Stimulated activated CD4-positive, alpha-beta T cell treated with anti-CD3 and anti-CD28 coated beads, Interleukin-15, amount 100 ng/mL, for 1 hour (primary cell): ENCODE measurements at places on chromosomes 12 and 14.

DNA sequence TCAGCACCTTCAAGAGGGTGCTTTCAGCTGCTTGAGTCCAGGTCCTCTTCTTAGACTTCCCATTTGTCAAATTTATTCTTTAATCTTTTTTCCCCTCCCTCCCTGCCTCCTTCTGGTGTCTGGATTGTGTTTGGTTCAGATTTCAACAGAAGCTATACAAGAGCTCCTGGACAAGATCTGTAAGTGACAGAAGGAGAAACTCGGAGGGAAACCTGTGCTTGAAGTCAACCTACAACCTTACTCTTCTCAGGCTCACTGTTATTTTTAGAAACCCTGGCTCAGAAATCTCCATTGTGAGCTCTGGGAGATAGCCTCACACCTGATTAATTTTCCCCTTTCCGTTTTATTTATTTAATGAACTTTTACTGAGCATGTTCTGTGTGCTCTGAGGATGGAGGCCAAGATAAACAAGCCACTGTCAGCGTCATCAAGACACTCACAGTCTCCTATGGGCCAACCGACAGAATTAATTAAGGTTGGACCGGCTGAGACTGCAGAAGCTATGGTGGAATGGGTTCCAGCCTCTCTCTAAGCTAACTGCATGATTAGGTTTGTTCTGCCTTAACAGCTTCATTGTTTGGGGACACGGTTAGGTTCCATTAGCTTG, 13.5 kb downstream of the PDE1B start:
- no peak for DNase-seq

DNA sequence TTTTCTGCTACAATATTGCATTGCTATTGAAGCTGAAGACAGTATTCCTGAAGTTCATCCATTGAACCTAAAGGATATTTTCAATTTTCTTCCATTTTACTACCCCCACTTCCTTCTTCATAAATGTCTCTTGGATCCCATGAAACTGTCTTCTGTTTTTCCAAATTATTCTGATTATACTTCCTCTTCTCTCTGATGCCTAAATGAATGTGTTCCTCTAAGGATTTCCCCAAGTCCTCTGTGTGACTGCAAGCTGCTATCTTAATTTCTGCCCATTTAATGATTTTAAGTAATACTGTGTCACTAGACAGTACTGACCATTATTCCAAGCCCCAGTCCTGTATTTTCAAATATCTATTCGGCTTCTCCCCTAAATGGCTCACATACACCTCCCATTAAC, 102.9 kb downstream of the TAOK3 start:
- DNase-seq, result no peak

GRCh38 chr12:9756706-9757105, 4.0 kb downstream of the CD69 start:
- DNase-seq, result no peak

DNA sequence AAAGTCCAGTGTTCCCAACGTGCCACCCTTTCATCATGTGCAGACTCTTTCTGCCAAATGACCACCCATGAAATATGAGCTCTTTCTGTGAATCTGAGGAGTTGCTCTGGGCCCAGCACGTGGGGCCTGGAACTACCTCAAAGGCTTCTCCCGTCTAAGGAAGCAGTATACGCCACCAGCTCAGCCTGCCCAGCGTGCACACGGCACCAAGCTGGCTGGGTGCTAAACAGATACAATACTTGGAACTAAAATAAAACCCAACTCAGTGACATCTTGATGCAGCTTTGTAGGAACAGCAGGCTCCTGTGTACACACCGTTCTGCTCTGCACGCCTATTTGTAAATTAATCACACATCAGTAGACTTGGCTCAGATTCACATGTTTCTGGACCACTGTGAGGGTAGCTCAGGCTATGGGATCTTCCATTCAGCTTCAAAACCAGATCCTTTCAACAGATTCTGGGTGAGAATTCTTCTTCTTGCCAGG, 74.8 kb downstream of the ARL6IP4 start:
- no peak for DNase-seq

DNA sequence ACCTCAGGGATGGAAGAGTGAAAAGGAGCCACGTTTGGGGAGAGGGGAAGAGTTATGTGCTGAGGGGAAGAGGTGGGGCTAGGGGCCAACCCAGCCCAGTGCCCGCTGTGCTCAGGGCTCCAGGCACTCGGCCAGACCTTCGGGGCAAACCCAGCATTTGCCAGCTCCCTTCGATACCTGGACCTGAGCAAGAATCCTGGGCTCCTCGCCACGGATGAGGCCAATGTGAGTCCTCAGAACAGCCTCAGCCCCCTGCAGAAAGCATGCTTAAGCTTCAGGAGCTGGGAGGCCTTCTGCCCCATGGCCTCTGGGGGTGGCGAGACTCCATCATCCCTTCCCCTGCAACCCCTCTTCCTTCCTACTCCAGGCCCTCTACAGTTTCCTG, 5.0 kb downstream of the CARMIL3 start:
- DNase-seq, result no peak

GRCh38 chr12:25412735-25413134, 140.3 kb downstream of the LMNTD1 start:
- no peak for DNase-seq

GRCh38 chr12:52231305-52232202, 1.5 kb upstream of the KRT7 start:
- DNase-seq, result no peak

GRCh38 chr12:118350908-118351559, 21.7 kb downstream of the TAOK3 start:
- no peak for DNase-seq

GRCh38 chr14:70366911-70367310, 7.4 kb upstream of the COX16 start:
- no peak for DNase-seq

- no peak for DNase-seq
Observed at GRCh38 chr14:67569651-67570290, 30.3 kb downstream of the PIGH start.

- DNase-seq, result no peak
Observed at GRCh38 chr12:75960086-75960910, 71.3 kb downstream of the PHLDA1 start.

GRCh38 chr14:42001431-42001830, 394.8 kb downstream of the LRFN5 start:
- DNase-seq, result no peak

- no peak for DNase-seq
Observed at GRCh38 chr12:13277293-13277692, 80.8 kb downstream of the EMP1 start.

- no peak for DNase-seq
Observed at GRCh38 chr12:52356762-52357580, 10.3 kb downstream of the KRT85 start.

DNA sequence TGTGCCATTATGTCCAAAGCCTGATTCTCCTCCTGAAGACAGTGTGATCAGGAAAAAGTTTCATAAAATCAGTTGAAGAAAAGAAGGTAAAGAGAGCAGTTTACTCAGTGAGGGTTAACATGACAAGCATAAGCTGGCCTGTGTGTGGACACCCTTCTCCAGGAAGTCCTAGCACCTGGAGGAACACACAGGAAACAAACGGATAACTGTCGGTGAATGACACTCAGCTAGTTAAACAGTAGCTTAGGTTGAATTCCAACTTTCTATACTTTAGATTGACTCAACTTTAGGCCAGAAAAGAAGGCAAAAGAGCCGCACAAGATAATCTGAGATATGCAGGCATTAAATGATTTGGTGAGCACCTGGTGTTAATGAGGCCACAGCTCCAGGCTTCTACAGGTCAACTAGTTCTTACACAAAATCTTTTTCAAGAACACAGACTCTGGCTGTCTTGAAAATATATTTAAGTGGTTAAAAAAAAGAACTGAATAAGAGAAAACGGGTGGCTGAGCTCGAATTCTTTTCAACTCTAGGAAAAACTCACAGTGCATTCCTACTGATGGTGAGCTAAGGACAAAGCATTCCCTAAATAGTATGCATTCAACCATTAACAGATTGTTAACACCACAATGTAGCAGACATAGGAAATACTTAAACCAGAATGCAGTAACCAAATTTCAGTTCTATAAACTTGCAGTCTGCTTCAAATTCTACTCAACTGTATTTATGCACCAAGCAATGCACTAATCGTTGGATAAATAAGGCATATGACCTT, 56.9 kb upstream of the TSPAN8 start:
- DNase-seq, result no peak

- DNase-seq, result no peak
Observed at GRCh38 chr12:66482351-66483203, 180.3 kb downstream of the HELB start.

GRCh38 chr14:77063571-77064171, 34.4 kb upstream of the CIPC start:
- no peak for DNase-seq

- DNase-seq, result no peak
Observed at GRCh38 chr14:76808011-76808410, 4.7 kb downstream of the ANGEL1 start.

DNA sequence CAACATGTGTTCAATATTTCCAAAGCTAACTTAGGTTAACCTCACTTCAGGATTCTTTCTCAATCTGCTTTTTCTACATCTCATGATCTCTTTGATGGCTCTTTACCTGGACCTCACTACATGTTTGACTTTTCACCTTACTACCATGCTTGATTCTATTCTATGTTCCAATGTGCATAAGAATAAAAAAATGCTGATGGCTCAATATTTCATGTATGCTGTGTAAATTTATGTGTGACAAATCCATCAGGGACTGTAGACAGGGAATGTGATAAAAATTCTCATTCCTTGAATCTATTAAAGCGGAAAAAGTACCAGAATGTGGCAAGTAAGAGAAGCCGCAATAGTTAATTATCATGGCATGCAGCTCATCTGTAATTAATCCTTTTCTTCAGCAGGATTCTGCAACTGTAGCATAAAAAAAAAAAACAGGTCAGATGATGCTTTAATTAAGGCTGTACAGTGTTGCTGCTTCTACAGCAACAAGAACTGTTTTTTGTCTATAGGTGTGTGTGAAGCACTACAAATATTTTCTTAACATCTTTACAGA, 276.9 kb upstream of the PRKD1 start:
- no peak for DNase-seq

GRCh38 chr14:36998686-36999085, 173.7 kb downstream of the SLC25A21 start:
- no peak for DNase-seq

GRCh38 chr14:92998946-92999345, 76.0 kb downstream of the CHGA start:
- no peak for DNase-seq

DNA sequence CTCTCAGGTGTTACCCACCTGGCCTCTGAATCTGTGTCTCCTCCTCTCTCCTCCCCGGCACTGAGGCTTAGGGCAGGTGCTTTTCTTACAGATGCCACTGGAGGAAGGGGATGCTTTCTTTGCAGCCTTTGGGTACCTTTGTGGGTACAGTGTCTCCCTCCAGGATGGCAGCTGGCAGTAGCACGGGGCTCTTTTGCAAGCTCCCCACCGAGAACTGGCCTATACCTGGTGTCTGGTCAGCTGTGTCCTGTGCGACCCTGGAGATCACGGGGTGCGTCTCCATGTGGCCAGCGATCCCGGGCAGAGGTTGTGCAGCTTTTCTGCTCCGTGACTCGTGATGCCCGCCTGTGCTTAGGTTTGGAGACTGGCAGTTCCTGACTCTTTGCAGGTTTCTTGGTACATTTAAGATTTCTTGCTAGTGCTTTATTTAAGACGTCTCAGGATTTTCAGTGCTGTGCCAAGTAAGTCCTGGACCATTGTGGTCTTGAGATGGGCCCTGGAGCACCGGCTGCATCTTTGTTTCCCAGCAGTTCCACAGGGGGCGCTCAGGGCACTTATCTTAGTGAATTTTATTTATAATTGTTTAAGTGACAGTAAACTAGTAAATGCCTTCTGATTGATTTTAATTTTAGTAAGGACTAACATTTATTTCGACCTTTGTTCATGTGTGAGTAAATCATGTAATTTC, 68.9 kb downstream of the DDX51 start:
- no peak for DNase-seq

DNA sequence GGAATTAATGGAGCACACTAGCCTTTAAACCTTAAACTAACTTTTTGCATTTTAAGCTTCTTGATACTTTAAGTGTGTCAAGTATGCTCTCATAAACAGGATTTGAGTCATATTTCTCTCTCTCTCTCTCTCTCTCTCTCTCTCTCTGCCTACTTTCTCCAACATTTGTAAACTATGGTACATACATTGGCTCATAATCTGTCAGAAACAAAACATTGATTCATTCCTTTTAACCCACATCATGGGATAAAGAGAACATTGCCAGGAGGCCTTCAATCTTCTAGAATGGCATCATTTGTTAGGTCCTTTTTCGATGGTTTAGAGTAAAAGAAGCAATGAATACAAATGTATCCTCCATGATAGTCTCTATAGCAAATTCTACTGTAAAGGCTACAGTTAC, 81.6 kb upstream of the RERGL start:
- no peak for DNase-seq

DNA sequence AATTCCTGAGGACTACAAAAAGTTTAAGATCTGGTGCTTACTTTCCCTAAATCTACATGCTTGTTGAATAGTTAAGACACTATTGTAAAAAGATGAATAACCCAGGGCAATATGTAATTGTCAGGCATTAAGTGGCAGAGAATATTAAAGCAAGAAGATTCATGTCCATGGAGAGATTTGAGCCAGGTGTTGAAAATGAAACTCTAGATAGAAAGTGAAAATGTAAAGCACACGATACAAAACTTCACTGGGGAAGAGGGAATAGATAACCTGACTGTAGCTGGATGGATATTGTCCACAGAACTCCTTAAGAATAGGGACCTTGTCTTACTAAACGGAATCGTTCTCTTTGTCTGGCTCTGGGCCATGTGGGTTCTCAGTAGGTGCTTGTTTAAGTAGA, 5.0 kb downstream of the CAND1 start:
- no peak for DNase-seq

- no peak for DNase-seq
Observed at GRCh38 chr14:34498684-34499412, 36.8 kb upstream of the SPTSSA start.

GRCh38 chr14:77023001-77023996, 5.2 kb downstream of the IRF2BPL start:
- no peak for DNase-seq

DNA sequence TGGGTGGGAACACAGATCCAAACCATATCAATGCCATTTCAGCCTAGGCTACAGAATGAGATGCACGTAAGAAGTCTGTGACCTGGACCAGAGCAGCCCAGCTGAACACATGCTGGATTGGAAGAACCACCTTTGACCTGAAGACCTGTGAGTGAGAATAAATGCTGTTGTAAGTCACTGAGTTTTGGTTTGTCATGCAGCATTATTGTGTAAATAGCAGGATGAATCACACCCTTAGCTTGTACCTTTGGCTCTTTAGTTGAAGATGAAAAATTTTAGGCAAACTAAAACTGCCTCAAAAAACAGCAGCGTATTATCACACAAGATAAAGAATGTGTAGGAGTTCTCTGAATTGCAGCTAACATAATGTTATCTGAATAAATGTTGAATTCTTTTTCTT, 199.4 kb upstream of the LRIG3 start:
- no peak for DNase-seq

DNA sequence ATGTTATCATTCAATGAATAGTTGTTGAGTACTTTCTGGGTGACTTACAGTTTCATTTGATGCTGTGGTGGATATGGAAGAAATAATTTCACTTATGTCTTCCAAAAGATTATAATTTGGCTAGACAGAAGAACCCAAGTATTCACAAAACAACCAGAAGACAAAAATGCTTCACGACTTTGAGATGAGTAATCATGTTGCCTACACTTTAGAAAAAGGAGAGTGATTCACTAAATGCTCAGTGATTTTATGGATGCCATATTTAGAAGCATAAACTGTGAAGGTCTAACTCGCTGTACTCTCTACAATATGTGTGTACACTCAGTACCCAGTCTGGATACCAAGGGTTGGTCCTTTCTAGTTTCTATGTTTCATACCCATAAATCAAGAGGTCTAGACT, 101.3 kb upstream of the E2F7 start:
- no peak for DNase-seq
